HepG2 (cell line): ENCODE measurements at places on chromosomes 11 and 22.

- H3K36me3 ChIP-seq, result no peaks in the 10 kb centered on the region
- no peak overlapping the region for H3K4me3 ChIP-seq
- no peak for DNase-seq
- no peaks in the 10 kb centered on the region for H3K4me1 ChIP-seq
- no peaks in the 10 kb centered on the region for H3K27me3 ChIP-seq
- H3K27ac ChIP-seq, result no peak overlapping the region
These were observed 33.2 kb downstream of the RAB39A start for GRCh38 chr11:107961480-107961879.

- H3K27me3 ChIP-seq, result no peaks in the 10 kb centered on the region
- H3K27ac ChIP-seq, result no peak overlapping the region
- no peaks in the 10 kb centered on the region for H3K4me1 ChIP-seq
These were observed 20.9 kb downstream of the ACAT1 start for GRCh38 chr11:108142304-108142703.

DNA sequence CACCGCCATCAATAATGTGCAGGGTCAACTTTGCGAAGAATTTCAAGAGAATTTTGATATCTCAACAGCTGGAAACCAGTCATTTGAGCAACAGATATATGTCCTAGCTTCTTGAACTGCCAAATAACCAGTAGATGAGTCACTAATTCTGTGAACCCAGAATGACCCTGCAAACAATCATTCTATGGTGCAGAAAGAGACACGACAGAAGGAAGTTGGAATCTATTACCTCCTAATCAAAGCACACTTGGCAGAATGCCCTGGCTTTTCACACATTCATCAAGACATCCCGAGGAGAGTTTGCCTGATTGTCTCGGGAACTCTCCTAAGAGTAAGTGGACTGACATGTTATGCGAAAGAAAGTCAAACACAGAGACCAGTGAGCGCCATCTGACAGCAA lies 621.1 kb downstream of the OPCML start:
- H3K27me3 ChIP-seq, result no peaks in the 10 kb centered on the region
- H3K4me3 ChIP-seq, result no peak overlapping the region
- H3K27ac ChIP-seq, result no peak overlapping the region
- H3K4me1 ChIP-seq, result no peaks in the 10 kb centered on the region
- H3K36me3 ChIP-seq, result no peaks in the 10 kb centered on the region
- no peak for DNase-seq

- no peaks in the 10 kb centered on the region for H3K27me3 ChIP-seq
- H3K36me3 ChIP-seq, result no peaks in the 10 kb centered on the region
- no peak overlapping the region for H3K4me3 ChIP-seq
- H3K4me1 ChIP-seq, result no peaks in the 10 kb centered on the region
These were observed 321.0 kb downstream of the DDX10 start for GRCh38 chr11:108985945-108986279.

DNA sequence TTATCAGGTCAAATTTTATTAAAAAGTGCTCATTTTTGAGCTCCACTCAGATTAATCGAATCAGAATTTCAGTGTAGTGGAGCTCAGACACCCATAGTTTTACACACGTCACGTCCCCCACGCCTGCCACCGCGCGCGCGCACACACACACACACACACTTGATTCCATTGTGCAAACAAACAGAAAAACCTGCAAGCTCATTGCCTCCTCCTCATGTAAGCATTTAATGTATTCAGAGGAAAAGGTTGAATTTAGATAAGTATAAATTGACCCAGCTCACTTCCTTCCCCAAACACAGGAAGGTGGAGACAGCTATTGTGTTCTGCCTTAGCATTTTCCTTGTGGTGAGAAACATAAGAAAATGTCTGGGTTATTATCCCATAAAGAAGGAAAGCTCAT lies 336.7 kb downstream of the LUZP2 start:
- DNase-seq, result no peak
- H3K4me3 ChIP-seq, result no peak overlapping the region
- H3K4me1 ChIP-seq, result no peaks in the 10 kb centered on the region
- H3K27me3 ChIP-seq, result no peaks in the 10 kb centered on the region

- no peak overlapping the region for H3K27ac ChIP-seq
- H3K36me3 ChIP-seq, result no peaks in the 10 kb centered on the region
- H3K4me1 ChIP-seq, result no peaks in the 10 kb centered on the region
- DNase-seq, result no peak
- H3K4me3 ChIP-seq, result no peak overlapping the region
- H3K27me3 ChIP-seq, result no peaks in the 10 kb centered on the region
These were observed 56.4 kb downstream of the FDX1 start for GRCh38 chr11:110486156-110486555.

- no peak for DNase-seq
- no peaks in the 10 kb centered on the region for H3K27me3 ChIP-seq
- no peak overlapping the region for H3K27ac ChIP-seq
- H3K4me3 ChIP-seq, result no peak overlapping the region
These were observed 22.2 kb upstream of the ACR start for GRCh38 chr22:50715776-50716175.

GRCh38 chr11:129372609-129373488 lies 2.8 kb upstream of the BARX2 start:
- H3K27ac ChIP-seq, result no peak overlapping the region
- no peaks in the 10 kb centered on the region for H3K4me1 ChIP-seq
- no peak for DNase-seq

- no peak overlapping the region for H3K27ac ChIP-seq
- H3K4me3 ChIP-seq, result no peak overlapping the region
- no peaks in the 10 kb centered on the region for H3K36me3 ChIP-seq
- peaks cover 21% of the 10 kb centered on the region; the same call in 2 of the 3 replicates for H3K27me3 ChIP-seq
These were observed 342.1 kb upstream of the NARS2 start for GRCh38 chr11:78916759-78917158.

DNA sequence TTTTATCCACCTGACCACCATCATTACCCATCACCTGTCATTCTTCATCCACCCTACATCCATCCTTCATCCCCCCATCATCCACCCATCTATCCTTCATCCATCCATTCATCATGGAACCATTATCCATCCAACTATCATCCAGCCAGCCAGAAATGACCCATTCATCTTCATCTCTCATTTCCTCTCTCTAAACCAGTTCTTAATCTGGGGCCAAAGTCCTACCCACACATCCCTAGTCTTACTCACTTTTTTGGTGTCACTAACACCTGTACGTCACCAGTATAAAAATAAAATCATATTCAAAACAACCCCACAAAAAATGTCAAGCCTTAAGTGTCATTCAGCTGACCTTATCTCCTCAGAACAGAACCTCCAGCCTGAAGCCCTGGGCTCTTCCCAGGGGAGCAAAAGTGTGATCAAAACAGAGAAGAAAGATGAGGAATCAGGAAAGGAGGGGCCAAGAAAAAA lies 12.3 kb downstream of the SPI1 start:
- H3K36me3 ChIP-seq, result no peaks in the 10 kb centered on the region
- H3K27me3 ChIP-seq, result 0 out of 3 replicates have a peak, but pooled peaks cover 3% of the 10 kb centered on the region
- peaks cover 19% of the 10 kb centered on the region for H3K4me1 ChIP-seq
- H3K27ac ChIP-seq, result no peak overlapping the region

- no peak for DNase-seq
- H3K27ac ChIP-seq, result no peak overlapping the region
- H3K4me3 ChIP-seq, result no peak overlapping the region
- H3K27me3 ChIP-seq, result no peaks in the 10 kb centered on the region
These were observed 206.5 kb downstream of the NAV2 start for GRCh38 chr11:19919050-19919561.

DNA sequence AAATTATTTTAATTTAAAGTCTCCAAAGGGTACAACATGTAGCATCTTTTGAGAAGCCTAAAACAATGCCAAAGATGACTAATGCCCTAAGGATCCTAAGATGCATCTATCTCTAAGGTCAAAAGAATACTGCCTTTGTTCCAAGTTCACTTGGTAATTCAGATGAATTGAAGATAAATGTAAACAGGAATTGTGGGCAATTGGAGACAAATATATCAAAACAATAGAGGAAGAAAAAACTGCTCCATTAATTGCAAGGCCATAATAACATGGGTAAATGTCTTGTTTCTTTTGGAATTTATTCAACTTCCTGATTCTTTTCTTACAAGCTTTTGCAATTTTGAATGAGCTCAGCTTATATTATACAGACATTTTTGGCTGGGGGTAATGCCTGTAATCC lies 338.6 kb downstream of the TTC28 start:
- no peaks in the 10 kb centered on the region for H3K4me1 ChIP-seq
- no peaks in the 10 kb centered on the region for H3K27me3 ChIP-seq
- no peak for DNase-seq
- no peak overlapping the region for H3K27ac ChIP-seq
- H3K36me3 ChIP-seq, result no peaks in the 10 kb centered on the region
- no peak overlapping the region for H3K4me3 ChIP-seq
